Skin of body (tissue), 3 donors: ENCODE measurements at places on chromosomes 4 and X. TPM values are rescaled to one million over a fixed set of nuclear protein-coding genes. Genes with fewer than 3 reads are reported as not detected.

GRCh38 chrX:138710866-138711341 lies 613 bp downstream of the FGF13 start:
- DNase-seq = no peak

The CCSER1 gene
- total RNA-seq = 12.3 TPM

- DNase-seq = no peak
Observed at GRCh38 chrX:118156953-118157608, 40.5 kb upstream of the KLHL13 start.

GRCh38 chr4:27057662-27058061 lies 197.0 kb downstream of the STIM2 start:
- no peak for DNase-seq

- no peak for DNase-seq
Observed at GRCh38 chrX:116378961-116379360, 57.4 kb upstream of the SLC6A14 start.

GRCh38 chr4:152232271-152232670 lies 303.6 kb downstream of the FBXW7 start:
- no peak for DNase-seq

DNA sequence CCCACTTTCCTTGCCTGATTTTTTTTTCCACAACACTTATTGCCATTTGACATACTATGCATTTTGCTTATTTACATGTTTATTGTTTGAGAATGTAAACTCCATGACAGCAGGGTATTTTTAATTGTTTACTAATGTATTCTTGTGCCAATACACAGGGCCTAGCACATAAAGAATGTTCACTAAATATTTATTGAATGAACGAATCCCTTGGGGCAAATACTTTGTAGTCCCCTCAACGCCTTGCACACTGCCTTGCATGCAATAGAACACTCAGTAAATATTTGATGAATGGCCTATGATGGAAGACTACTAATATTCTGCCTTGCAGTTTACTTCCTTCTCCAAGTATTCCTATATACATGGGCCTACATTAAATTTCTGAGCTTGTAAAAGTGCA lies 1.4 kb upstream of the PRPS1 start:
- no peak for DNase-seq

- no peak for DNase-seq
Observed at GRCh38 chr4:67207941-67208441, 337.3 kb downstream of the CENPC start.

- no peak for DNase-seq
Observed at GRCh38 chrX:25043192-25043591, 27.4 kb upstream of the ARX start.

DNA sequence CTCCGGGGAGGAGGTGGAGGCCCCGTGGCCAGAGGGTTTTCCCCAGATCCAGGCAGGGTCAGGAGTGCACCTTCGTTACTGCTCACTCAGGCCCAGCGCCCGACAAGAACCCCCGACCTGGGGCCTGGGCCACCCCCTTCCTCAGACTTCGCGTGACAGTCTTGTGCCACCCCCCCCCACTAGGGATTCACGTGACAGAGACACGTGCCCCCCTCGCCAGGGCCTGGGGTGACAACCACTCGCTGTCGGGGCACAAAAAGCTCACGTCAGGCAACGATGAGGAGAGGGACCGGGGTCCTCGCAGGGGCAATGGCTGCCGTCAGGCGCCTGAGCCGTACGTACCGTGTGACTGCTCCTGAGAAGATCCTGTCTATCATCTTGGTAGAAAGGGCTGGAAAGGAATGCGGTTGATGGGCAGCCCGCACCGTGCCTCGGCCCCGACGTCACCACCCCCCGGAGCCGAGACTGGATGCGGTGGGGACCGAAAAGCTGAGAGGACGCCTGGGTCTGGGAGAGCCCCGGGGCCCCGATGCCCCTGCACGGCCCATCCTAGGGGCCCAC lies 23.0 kb upstream of the GTPBP6 start:
- no peak for DNase-seq

DNA sequence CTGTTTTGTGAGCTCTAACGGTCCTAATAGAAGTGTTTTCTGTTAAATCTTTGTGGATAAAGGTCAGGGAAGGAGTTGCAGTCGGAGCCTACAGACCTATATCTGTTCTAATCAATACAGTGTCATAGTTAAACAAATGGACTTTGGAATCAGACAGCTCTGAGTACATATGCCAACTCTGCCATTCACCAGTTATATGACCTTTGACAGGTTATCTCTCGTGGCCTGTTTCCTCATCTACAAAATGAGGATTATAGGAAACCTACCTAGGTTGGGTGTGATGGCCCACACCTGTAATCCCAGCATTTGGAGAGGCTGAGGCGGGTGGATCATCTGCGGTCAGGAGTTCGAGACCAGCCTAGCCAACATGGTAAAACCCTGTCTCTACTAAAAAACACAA lies 89.7 kb downstream of the MID1IP1 start:
- no peak for DNase-seq

DNA sequence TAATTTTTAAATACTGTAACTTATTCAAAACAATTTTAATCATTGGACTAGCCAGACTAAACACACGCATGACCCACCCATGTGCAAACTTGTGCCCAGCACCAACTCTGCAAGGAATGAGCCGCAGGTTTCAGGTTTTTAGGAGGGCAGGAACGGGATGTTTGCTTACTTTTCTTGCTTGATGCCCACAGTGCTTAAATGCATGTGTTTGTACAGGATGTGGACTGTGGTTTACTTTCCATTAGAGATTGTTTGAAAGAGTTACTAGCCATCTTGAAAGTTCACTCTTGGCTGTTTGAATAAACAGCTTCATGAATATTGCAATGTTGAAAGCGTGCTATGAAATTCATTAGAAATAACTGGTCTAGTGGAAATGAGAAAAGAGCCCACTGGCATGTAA lies 83.3 kb downstream of the STK32B start:
- no peak for DNase-seq

The ARHGAP36 gene
- 31.8 TPM for total RNA-seq

The CDX4 gene
- total RNA-seq = not detected

The QRFPR gene
- 0.89 TPM for total RNA-seq

DNA sequence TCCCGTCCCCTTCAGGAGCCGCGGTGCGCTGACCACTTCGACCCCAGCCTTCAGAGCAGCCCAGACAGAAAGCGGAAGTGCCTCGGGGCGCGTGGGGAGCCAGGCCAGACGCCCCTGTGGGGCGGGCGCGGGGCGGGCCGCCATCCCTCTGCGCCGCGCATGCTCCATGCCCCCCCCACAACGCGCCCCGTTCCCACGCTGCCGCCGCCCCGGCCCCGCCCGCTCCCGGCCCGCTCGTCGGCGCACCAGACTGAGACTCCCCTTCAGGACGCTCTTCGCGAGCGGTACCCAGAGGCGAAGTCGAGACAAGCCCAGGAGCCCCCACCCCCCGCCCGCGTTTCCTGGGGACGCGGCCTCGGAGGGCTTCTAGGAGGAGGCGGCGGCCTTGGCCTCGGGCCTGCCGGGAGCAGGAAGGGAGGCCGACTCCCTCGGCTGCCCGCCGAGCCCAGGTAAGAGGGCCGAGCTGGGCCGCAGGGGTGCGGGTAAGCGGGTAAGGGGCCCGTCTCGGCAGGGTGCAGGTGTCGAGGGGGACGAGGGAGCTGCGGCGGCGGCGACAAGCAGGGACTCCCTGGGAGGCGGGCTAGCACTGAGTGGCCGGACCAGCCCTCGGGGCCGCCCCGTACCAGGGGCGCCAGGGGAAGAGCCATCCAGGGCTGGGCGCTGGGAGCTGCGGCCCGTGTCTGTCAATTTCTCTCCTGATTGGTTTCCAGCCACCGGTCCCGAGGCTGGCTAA lies at the start of gene ZFP92:
Gene ZFP92, plus strand, starts transcription at position 218 of the 733 bp plus-strand sequence. CDS start 6,851 bp downstream, outside the sequence.
- no peak for DNase-seq

- no peak for DNase-seq
Observed at GRCh38 chr4:72338060-72338459, 231.0 kb downstream of the ADAMTS3 start.
